Heart right ventricle (tissue), 16 donors: ENCODE measurements at places on chromosomes 16 and 17. TPM values are rescaled to one million over a fixed set of nuclear protein-coding genes. Genes with fewer than 3 reads are reported as not detected.

DNA sequence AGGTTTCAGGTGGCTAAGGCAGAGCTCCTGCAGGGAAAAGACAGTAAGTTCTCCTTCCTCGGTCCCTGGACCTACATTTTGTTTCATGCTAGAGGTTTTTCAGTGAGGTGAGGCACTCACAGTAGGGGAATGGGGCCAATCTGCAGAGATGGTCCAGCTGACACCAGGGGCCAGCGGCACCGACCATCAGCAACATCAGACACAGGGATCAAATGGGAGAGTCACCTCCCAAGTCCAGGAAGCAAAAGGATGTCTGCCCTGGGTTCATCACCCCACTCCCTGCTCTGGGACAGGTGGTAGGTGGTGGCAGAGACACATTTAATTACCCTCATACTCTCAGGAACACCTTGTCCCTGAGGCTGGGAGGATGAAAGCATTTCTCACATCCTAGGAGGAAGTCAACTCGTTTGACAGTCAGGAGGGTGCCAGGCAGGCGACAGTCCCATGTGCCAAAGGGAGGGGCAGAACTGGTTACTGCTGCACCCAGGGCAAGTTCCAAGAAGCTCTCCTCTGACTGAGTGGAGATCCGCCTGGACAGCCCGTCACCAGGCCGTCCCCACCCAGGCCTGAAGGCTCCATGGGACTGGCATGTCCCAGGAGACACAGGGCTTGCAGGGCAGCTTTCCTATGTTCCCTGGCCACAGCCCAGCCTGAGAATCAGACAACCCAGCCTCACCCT lies 19.2 kb downstream of the ATP6V0D1 start:
- H3K36me3 ChIP-seq, result no peaks in the 10 kb centered on the region
- no peak overlapping the region for H3K4me3 ChIP-seq
- peaks cover 65% of the 10 kb centered on the region for H3K4me1 ChIP-seq
- H3K27ac ChIP-seq, result no peak overlapping the region
- DNase-seq, result no peak

- no peaks in the 10 kb centered on the region for H3K4me1 ChIP-seq
- no peaks in the 10 kb centered on the region for H3K27me3 ChIP-seq
- H3K27ac ChIP-seq, result no peak overlapping the region
- no peak overlapping the region for H3K4me3 ChIP-seq
These were observed 29.2 kb downstream of the TRIM25 start for GRCh38 chr17:56884483-56885311.

GRCh38 chr16:78022347-78023060 lies at the start of gene CLEC3A:
Gene CLEC3A, plus strand, starts transcription at chr16:78022548. Its CDS starts 79 bp downstream, at chr16:78022627.
- no peaks in the 10 kb centered on the region for H3K4me1 ChIP-seq
- no peak within 1 kb of the TSS for H3K4me3 ChIP-seq
- no peak within 1 kb of the TSS for H3K27ac ChIP-seq
- no peaks in the 10 kb centered on the region for H3K36me3 ChIP-seq
- DNase-seq, result no peak

DNA sequence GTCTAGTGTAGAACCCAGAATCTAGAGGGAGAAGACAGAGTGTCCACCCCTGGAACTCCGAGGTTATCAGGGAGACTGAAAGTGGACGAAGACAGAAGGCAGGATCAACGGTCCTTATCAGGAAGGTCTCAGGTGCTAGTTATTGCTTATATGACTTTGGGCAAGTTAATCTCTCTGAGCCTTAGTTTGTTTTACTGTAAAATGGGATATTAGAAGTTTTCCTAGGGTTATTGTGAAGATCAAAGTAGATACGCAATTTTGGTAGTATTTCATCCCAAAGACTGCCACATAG lies 1.2 kb downstream of the RNF167 start:
- H3K27ac ChIP-seq, result peak overlapping the region; percentile 94
- peaks cover 39% of the 10 kb centered on the region for H3K4me1 ChIP-seq
- peak overlapping the region; percentile 73 for H3K4me3 ChIP-seq

GRCh38 chr17:58315750-58316149 lies 12.8 kb downstream of the TSPOAP1 start:
- H3K4me3 ChIP-seq, result no peak overlapping the region
- no peak overlapping the region for H3K27ac ChIP-seq
- H3K36me3 ChIP-seq, result no peaks in the 10 kb centered on the region
- no peaks in the 10 kb centered on the region for H3K27me3 ChIP-seq
- no peak for DNase-seq

DNA sequence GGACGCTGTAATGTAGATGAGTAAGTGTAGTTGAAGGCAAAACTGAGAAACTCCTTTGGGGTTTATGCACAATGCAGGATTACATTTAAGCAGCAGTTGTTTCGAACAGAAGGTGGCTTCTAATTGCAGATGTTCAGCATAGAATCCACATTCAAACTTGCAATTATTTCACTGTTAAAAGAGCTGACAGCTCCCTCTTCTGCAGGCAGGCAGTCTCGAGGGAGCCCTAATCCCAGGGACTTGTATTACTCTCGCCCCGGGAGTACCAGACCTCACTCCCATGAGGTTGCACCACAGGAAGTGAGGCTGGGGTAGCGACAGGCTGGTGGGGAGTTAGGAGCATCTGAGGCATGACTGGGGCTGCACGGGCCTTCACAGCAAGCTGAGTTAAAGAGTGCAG lies 484.3 kb upstream of the EEF2KMT start:
- H3K4me3 ChIP-seq, result no peak overlapping the region
- H3K36me3 ChIP-seq, result no peaks in the 10 kb centered on the region
- no peaks in the 10 kb centered on the region for H3K4me1 ChIP-seq
- H3K27me3 ChIP-seq, result no peaks in the 10 kb centered on the region
- no peak overlapping the region for H3K27ac ChIP-seq

GRCh38 chr17:79412110-79412509 lies 198.7 kb downstream of the RBFOX3 start:
- peaks cover 81% of the 10 kb centered on the region for H3K27me3 ChIP-seq
- H3K4me3 ChIP-seq, result no peak overlapping the region
- DNase-seq, result no peak
- no peaks in the 10 kb centered on the region for H3K36me3 ChIP-seq
- H3K4me1 ChIP-seq, result peaks cover under 1% of the 10 kb centered on the region
- H3K27ac ChIP-seq, result no peak overlapping the region

GRCh38 chr17:17548044-17548443 lies 43.5 kb downstream of the PEMT start:
- no peaks in the 10 kb centered on the region for H3K27me3 ChIP-seq
- H3K4me1 ChIP-seq, result peaks cover 4% of the 10 kb centered on the region
- H3K27ac ChIP-seq, result peak overlapping the region; percentile 70
- H3K4me3 ChIP-seq, result no peak overlapping the region

GRCh38 chr17:48127371-48128051 lies 19.9 kb downstream of the SNX11 start:
- H3K27me3 ChIP-seq, result no peaks in the 10 kb centered on the region
- no peak overlapping the region for H3K4me3 ChIP-seq
- peaks cover 12% of the 10 kb centered on the region for H3K36me3 ChIP-seq
- peaks cover 6% of the 10 kb centered on the region for H3K4me1 ChIP-seq
- H3K27ac ChIP-seq, result no peak overlapping the region

- DNase-seq, result no peak
- no peak overlapping the region for H3K4me3 ChIP-seq
- H3K4me1 ChIP-seq, result peaks cover 20% of the 10 kb centered on the region
- H3K36me3 ChIP-seq, result no peaks in the 10 kb centered on the region
These were observed 240.6 kb downstream of the PRKCA start for GRCh38 chr17:66542967-66543520.

DNA sequence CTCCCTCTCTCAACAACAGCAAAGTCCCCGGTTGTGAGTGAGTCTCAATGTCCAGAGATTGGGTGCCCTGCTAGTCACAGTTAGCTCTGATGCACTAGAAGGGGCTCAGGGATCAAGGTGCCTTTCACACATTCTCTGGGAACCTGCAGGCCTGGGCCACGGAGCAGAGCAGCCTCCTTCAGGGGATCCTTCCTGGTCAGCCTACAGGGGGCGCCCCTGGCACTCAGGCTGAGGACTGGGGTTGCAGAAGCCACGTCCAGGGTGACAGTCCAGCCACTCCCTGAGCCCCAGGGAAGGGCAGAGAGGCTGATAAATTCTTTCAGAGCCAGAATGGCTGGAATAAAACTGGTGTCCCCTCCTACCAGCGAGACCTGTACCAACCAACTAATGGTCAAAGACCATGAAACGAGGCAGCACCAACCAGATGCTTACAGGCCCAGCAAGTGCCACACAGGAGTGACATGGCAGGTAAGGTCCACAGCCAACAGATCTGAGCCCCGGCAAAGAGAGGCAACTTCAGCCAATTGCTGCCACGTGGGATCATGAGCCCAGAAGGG lies 43.5 kb downstream of the ST3GAL2 start:
- H3K27ac ChIP-seq, result no peak overlapping the region
- H3K4me3 ChIP-seq, result no peak overlapping the region
- peaks cover 72% of the 10 kb centered on the region for H3K36me3 ChIP-seq
- DNase-seq, result peak; percentile 76

DNA sequence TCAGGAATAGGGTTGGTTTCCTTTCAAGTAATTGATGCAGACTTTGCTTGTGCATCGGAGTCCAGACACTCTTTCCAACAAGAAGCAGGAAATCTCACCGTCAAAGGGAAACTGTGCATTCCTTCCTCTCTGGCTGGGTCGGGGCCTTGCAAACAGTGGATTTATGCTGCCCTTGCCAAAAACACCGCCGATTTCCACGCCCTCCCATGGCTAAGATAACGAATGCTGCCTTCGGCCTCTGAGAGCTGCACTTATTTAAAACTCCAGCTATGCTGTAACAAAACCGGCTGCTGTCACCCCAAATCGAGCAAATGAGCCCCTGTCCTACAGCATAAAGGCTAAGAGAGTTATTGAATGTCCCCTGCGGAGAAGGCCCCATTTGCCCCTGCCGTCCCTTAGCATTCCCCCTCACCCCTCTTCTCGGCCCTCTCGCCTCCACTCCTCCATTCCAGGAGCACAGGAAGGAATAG lies 275.5 kb upstream of the IRX5 start:
- no peaks in the 10 kb centered on the region for H3K36me3 ChIP-seq
- no peaks in the 10 kb centered on the region for H3K27me3 ChIP-seq
- H3K4me3 ChIP-seq, result no peak overlapping the region
- H3K27ac ChIP-seq, result peak overlapping the region; percentile 22
- peaks cover 15% of the 10 kb centered on the region for H3K4me1 ChIP-seq

DNA sequence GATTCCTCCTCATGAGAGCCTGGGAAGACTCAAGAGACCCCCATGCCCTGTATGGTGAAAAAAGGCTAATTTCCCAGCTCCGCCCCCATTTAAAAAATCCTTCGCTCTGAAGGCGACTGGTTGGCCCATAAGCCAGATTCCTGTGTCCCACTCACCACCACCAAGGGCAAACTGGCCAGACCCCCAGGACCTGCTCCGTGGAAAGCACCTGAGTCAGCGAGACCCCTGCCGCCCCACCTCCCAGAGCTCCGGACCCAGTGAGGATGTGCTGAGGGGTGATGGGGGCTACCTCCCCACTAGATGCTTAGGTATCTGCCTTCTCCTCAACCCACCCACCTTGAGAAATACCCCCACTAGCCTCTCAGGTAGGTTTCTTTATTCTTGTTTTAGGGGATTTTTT lies 42.2 kb downstream of the RBFOX3 start:
- no peaks in the 10 kb centered on the region for H3K27me3 ChIP-seq
- H3K36me3 ChIP-seq, result no peaks in the 10 kb centered on the region
- H3K4me1 ChIP-seq, result no peaks in the 10 kb centered on the region
- no peak overlapping the region for H3K4me3 ChIP-seq
- no peak overlapping the region for H3K27ac ChIP-seq
- no peak for DNase-seq

GRCh38 chr16:55039931-55040330 lies 109.3 kb downstream of the IRX5 start:
- no peak overlapping the region for H3K27ac ChIP-seq
- no peak overlapping the region for H3K4me3 ChIP-seq
- DNase-seq, result no peak
- H3K27me3 ChIP-seq, result peaks cover 15% of the 10 kb centered on the region
- no peaks in the 10 kb centered on the region for H3K36me3 ChIP-seq

The EFCAB5 gene
- not detected for total RNA-seq

The MED31 gene
- total RNA-seq, result 8.4 TPM

The FGF11 gene
- total RNA-seq, result 8.8 TPM

The KRT9 gene
- not detected for total RNA-seq

The NPIPB2 gene
- 4.1 TPM for total RNA-seq

The ATP2A1 gene
- 1.0 TPM for total RNA-seq

The HBQ1 gene
- not detected for total RNA-seq
